Neural crest cell (in vitro differentiated cells): ENCODE measurements at places on chromosomes 3 and 15. TPM values are rescaled to one million over a fixed set of nuclear protein-coding genes. Genes with fewer than 3 reads are reported as not detected.

GRCh38 chr3:157918402-157918801 is 187.8 kb downstream of the SHOX2 start:
- no peak for DNase-seq

DNA sequence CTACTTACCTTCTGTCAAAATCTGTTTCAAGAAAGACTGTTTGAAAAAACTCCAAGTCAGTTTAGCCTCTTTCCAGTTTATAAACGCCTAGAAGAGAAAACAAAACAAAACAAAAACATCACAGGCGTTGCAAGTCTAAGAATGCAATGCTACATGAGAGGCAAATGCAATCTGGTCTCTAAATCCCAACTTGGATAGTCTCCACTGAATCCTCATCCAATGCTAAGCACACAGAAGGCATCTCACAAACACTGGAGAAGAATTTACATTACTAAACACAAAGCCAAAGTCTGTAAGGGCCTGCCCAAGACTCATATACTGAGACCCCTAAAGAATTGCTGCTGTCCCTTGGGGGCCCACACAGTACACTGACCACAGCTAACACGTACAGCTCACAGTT is 18.4 kb downstream of the RFT1 start:
- no peak for DNase-seq

DNA sequence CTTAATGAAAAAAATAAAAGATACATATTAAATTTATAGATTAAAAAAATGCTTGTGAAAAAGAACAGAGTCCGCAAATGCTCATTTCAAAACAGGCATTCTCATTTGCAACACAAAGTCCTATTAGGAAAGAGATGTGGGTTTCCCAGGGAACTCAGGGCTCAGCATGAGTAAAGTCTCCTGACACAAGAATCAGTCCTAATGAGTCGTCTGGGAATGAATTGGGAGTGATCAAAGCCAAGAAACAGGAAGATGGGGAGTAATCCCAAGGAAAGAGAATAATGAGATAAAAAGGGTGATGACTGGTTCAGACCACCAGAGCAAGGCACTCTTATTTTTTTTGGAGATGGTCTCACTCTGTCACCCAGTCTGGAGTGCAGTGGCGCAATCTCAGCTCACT is 443.7 kb downstream of the NR2F2 start:
- no peak for DNase-seq

ADAMTSL3 gene
- total RNA-seq = 0.07 TPM in 1 of 2 replicates, not detected in the other

DNA sequence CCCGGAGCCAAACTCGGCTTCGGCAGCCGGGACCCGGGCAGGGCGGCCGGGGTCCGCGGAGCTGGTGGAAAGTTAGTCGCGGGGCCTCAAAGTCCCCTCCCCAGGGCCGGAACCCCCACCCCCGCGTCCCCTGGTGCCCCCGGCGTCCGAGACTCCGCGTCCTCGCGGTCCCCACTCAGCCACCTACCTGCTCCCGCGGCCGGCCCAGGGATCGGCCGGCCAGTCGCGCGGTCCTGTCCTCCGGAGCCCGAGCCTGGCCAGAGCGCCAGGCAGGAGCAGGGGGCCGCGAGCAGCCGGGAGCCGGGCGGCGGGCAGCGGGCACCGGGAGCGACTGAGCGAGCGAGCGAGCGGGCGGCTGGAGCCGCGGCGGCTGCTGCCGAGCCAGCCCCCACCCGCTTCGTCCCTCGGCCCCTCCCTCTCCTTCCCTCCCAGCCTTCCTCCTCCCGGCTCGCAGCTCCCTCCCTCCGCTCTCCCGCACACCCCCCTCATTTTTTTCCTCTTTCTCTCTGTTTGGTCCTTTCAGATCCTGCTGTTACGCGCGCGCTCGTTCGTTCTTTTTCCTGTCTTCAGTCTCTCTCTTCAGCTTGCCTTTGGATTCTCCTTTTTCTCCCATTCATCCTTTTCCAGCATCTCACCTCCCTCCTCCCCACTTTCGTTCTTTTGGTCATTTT is at the start of gene MEGF11:
Gene MEGF11, minus strand, starts transcription at position 333 of the 671 bp plus-strand sequence. CDS start 125,347 bp downstream, outside the sequence.
- peak; percentile 25 for DNase-seq

DNA sequence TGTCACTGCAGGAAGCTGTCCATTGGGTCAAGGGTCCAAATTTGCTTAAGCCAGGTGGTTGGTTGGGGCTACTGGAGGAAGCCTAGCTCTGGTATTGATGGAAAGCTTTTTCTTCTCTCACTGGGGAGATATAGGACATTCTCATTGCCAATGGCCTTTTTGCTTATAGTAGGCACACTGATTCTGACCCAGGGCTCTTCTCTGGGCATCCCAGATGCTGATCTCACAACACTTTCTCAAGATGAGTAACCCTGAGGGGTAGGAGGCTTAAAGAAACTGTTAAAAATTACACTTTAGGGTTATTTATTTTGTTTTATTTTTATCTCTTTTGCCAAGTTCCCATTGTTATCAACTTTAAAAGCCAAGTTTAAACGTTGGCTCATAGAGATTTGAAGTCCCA is 337.8 kb downstream of the LRRC3B start:
- DNase-seq = no peak

GRCh38 chr3:17162116-17162515 is 277.4 kb downstream of the PLCL2 start:
- no peak for DNase-seq

SPATA12 gene
- total RNA-seq = not detected in 2 replicates

DNA sequence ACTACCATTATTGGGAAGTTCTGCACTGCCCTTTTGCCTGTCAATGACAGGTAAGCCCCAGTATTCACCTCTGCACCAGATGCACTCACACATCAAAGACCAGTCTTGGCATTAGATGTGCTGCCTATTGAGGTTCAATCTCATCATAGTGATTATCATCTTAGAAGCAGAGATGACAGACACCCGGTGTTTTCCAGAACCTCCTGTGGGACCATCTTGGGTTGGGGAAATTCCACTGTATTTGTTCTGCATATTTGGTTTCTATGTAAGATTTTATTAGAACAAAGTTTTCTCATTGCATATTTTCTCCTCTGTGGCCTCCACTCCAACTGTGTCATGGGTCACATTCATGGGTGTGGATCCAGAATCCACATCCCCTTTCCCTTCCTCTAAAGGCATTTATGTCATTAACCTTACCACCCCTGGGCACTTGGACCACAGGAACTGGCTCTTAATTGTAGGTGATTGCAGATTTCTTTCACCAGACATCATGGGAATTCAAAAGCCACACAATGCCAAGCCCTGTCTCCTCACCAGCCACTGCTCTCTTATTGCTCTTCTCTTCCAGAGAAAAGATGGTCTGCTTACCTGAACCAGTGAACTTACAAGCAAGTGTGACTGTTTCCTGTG is 31.2 kb downstream of the PLA1A start:
- no peak for DNase-seq

GRCh38 chr15:47367726-47368390 is 349.4 kb upstream of the SEMA6D start:
- DNase-seq = no peak

- no peak for DNase-seq
These were observed 8.7 kb upstream of the TRIM69 start for GRCh38 chr15:44727485-44728231.

GRCh38 chr3:72719137-72719536 is 129.1 kb downstream of the SHQ1 start:
- DNase-seq = no peak

GRCh38 chr15:59998950-59999611 is 5.0 kb upstream of the FOXB1 start:
- DNase-seq = no peak

WDR93 gene
- total RNA-seq = 0.20 TPM in 1 of 2 replicates, not detected in the other

GRCh38 chr15:75171408-75171807 is 30.3 kb upstream of the C15orf39 start:
- no peak for DNase-seq

- no peak for DNase-seq
These were observed 13.0 kb downstream of the ZFAND6 start for GRCh38 chr15:80072285-80072994.

- no peak for DNase-seq
These were observed 185.6 kb upstream of the MRPL3 start for GRCh38 chr3:131688370-131688769.

DNA sequence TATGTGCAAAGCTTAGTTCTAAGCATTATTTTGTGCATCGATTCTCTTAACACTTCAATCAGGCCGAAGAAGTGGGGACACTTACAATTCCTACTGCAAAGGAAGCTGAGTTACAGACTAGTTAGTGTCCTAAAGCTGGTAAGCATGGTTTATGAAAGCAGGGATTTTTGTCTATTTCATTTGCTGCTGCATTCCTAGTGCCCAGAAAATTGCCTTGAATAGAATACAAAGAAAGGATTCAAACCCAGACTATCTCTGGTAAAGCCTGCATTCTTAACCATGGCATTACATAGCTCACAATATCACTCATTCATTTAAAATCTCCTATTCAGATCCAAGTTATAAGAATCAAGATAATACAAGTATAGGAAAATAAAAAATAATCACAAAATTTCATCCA is 24.4 kb upstream of the CPOX start:
- DNase-seq = no peak

GRCh38 chr3:87121856-87122255 is 105.3 kb upstream of the CHMP2B start:
- no peak for DNase-seq

GRCh38 chr3:54262541-54262940 is 140.2 kb downstream of the CACNA2D3 start:
- no peak for DNase-seq

DNA sequence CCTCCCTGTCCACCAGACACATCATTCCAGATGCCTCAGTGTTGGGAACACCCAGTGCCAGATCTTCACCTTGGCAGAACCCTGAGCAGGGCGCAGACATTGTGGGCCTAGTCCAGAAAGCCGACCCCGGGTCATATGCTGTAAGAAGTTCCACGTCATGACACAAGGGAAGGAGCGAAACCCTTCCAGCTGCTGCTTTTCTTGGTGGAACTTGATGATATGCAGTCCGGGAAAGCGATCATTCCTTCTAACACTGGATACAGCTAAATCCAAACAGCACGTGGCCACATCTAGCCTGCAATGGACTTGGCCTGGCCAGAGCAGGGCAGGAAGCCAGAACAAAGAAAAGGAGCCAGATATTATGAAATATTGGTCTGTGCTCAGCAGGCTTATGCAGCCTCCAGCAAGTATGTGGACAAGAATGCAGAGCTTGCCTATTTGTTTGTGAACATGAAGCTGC is 22.0 kb downstream of the GASK1A start:
- no peak for DNase-seq

- DNase-seq = peak; percentile 46
These were observed 55.6 kb downstream of the CYP11A1 start for GRCh38 chr15:74311734-74312444.

GRCh38 chr3:128998561-128998960 is 2.5 kb upstream of the EFCC1 start:
- no peak for DNase-seq

ZDHHC3 gene
- 56.7 and 62.2 TPM in 2 replicates for total RNA-seq

GRCh38 chr3:172213200-172213599 is 173.8 kb downstream of the FNDC3B start:
- DNase-seq = no peak

GRCh38 chr15:62440362-62441105 is 275.4 kb upstream of the C2CD4B start:
- no peak for DNase-seq

- DNase-seq = no peak
These were observed 1.7 kb downstream of the SEMA3B start for GRCh38 chr3:50270422-50271224.

DNA sequence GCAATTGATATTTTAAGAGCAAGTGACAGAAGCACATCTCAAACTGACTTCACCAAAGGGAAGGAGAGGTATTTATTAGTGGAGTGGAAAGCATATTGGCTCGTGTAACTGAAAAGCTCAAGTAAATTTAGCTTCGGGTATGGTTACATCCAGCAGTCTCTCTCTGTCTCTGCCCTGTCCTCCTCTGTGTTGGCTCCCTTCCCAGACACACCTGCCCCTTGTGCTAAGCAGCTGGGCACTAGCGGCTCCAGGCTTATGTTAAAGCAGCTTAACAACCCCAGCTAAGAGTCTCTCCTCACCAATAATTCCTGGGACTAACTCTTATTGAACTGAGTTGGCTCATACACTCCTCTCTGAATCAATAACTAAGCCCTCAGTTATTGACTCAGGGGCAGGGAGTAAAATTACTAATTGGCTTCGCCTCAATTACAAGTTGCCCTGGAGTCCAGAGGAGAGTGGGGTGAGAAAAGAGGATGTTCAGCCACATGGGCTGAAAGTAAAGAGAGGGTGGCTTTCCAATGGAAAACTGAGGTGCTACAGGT is 12.8 kb upstream of the SH3BP5 start:
- DNase-seq = no peak

ATP10A gene
- total RNA-seq = 4.9 and 6.8 TPM in 2 replicates

EFCAB12 gene
- 3.1 and 4.0 TPM in 2 replicates for total RNA-seq

ATP13A5 gene
- total RNA-seq = not detected in 2 replicates

GRCh38 chr15:31522028-31522427 is 195.4 kb downstream of the KLF13 start:
- DNase-seq = no peak

ANKRD63 gene
- not detected in 2 replicates for total RNA-seq

- DNase-seq = no peak
These were observed 367.5 kb downstream of the ROBO2 start for GRCh38 chr3:77407441-77407840.

RASL12 gene
- 1.5 and 1.8 TPM in 2 replicates for total RNA-seq

DNA sequence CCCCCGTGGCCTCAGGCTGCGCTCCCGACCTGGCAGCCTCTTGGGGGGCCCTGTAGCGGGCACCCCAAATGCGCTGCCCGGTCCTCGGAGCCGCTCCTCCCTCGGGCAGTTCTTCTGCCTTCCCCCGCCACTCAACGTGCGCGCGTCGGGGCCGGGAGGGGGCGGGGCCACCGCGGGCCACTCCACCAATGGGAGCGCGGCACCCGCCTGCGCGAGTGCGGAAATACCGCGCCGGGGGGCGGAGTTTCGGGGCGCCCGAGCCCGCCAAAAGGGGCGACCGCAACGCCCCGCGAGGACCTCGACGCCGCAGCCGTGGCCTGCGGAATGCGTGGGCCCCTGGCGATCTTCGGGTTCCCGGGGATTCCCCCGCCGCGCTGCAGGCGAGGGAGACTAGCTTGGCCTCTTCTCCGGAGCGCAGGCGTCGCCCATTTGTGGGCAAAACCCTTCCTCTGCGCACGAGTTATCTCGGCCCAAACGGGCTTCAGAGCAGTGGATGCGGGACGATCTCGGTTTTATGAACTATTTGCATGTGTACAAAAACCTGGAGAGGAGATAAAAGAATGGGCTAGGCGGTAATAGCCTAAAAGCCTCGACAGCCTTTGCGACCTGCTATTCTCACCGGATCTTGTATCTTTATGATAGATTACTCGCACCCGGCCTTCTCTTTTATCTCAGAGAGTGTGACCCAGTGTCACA is at the start of gene TASOR:
Gene TASOR, minus strand, starts transcription at position 144 of the 696 bp plus-strand sequence. CDS start 259 bp downstream, outside the sequence.
- DNase-seq = peak; percentile 63

DNA sequence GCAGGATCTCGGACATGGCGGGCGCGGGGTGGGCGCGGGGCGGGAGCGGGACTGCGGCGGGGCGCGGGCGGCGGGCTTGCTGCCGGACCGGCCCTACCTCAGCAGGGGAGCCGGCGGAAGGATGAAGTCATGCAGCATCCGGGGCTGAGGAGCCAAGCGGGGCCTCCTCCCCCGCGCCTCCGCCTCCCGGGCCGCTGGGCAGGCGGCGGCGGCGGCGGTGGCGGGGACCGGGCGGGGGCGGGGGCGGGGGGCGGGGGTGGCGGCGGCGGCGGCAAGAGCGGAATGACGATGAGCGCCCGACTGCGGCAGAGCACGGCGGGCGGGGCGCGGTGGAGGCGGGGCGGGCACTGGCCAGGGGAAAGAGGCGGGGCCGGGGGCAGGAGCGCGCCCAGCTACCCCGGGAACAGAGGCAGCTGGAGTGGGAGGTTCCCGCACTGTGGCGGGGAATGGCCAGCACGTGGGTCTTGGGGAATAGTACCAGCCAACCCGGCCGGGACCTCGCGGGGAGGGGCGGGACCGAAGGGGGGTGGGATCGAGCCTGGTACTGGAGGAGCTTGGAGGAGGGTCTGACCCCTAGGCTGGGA is at the start of gene CAMK2N2:
Gene CAMK2N2, minus strand, starts transcription at position 284 of the 584 bp plus-strand sequence. Its CDS starts 268 bp downstream, at position 16.
- DNase-seq = peak; percentile 58
